ENCODE measurements at places on chromosomes 6 and 20.
A peak's percentile ranks its signal among the peaks of the same experiment; 100 is the strongest.

DNA sequence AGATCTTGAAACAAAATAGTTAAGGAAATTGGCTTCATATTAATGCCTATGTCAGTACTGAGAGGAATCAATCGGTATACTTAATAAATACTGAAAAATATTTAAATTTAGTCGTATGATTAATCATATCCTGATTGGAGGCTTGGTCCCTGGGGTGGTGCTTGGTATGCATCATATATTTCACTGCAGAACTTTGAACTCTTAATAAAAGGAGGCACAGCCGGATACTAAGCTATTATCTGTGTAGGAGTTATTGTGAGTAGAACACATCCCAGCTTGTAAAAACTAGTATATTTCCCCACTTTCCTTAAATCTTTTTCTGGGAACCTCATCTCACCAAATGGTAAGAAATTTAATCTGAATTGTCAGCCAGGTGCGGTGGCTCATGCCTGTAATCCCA lies 42.4 kb upstream of the SCAF8 start:
- DNase-seq = no peak

- no peak for DNase-seq
Observed at GRCh38 chr6:134060491-134061106, 8.2 kb upstream of the SLC2A12 start.

- no peak for DNase-seq
Observed at GRCh38 chr20:22352019-22352418, 232.4 kb downstream of the FOXA2 start.

GRCh38 chr6:23524548-23524947 lies 601.5 kb upstream of the NRSN1 start:
- DNase-seq = peak; percentile 38

GRCh38 chr20:37144856-37145404 lies 34.2 kb upstream of the RPN2 start:
- DNase-seq = no peak

- no peak for DNase-seq
Observed at GRCh38 chr20:24632581-24632980, 163.2 kb downstream of the SYNDIG1 start.

- no peak for DNase-seq
Observed at GRCh38 chr20:37347347-37347823, 1.4 kb downstream of the SRC start.

DNA sequence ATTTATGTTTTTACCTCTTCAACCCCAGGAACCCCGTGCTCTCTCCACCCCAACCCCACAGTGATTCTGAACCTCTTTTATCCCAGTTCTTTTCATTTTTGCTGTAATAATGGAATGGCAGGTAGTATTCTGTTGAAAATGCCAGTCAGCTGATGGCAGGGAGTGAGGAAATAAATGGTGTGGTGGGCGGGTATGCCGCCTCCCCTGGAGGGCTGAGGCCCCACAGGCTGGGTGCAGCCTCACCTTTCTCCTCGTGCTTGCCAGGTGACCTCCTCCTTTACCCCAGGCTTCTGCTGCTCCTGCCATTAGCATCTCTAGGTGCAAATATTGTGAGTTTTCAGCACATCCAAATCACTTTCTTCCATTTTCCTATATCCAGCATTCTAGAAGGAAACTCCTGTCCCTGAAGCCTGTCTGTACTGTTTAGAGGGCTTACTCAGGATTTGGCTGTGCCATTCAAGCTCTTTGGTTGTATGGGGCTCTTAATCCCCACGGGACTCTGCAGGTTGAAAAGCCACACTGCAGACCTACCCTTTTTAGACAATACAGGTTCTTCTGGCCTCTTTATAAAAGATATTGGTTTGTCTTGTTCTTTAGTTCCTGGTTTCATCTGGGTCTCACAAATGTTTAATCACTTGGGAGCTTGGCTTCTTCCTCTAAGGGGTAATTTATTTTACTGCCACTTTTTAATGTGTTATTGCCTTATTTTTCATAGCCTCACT lies 201.8 kb downstream of the JARID2 start:
- no peak for DNase-seq

- no peak for DNase-seq
Observed at GRCh38 chr20:57371363-57371762, 19.8 kb upstream of the RBM38 start.

- no peak for DNase-seq
Observed at GRCh38 chr6:36759148-36759759, 61.6 kb downstream of the RAB44 start.

DNA sequence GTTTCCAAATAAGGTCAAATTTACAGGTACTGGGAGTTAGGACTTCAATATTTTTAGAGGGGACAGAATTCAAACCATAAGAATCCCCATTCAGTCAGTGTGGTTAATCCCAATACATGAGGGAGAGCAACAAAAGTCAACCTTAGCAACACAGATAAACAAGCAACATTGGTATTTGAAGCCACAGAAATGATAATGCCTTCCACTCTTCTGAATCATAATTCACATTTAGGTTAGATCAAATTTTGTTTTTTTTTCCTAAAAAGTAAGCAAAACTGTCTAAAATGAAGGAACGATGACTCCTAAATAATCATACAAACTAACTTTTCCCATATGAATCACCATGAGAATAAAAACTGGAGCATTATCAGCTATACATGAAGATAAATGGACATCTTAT lies 246.0 kb upstream of the TENT5A start:
- no peak for DNase-seq

DNA sequence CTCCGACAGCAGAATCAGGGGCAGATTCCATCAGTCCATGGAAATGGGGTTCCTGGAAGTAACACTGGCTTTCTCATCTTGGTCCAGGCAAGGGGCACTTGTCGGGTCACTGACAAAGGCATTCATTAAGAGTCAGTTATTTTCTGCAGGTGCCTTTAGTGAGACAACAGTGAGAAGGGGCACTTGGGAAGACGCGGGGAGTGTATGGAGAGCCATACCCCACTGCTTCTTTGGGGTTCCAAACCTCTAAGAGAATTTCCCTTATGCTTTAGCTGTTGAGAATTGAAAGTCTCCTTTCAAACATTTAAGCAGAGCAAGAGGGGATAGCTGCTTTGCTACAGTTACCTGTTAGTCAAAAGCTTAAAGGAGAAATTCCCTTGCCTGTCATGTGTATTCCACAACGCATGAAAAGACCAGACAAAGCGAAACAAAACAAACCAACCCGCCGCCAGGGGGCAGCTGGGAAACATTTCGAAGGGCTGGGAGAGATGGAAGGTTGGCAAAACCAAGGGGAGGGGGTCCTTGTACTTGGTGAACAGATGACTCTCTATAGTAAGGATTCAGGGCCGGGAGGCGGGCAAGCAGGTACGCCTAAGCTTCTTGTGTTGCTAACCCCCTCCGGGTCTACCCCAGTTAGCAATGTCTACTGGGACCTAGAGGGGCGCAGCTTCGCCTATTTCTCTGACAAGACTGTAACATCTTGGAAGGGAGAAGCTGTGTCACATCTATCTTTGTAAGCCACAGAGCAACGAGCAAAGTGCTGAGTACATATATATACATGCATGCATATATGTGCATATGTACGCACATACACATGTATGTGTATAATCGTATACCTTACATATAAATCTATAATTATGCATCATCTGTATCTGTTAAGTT lies 474.9 kb upstream of the AGPAT4 start:
- DNase-seq = peak; percentile 53

- DNase-seq = no peak
Observed at GRCh38 chr6:137095651-137096238, 51.0 kb upstream of the IL20RA start.
